Stimulated activated CD4-positive, alpha-beta T cell treated with anti-CD3 and anti-CD28 coated beads, Interleukin-1b, Interleukin-23, amount 100 ng/mL, for 48 hours (primary cell): ENCODE measurements at places on chromosomes 6 and 20.

GRCh38 chr6:10520468-10520867 is 683 bp upstream of the GCNT2 start:
- no peak for DNase-seq

DNA sequence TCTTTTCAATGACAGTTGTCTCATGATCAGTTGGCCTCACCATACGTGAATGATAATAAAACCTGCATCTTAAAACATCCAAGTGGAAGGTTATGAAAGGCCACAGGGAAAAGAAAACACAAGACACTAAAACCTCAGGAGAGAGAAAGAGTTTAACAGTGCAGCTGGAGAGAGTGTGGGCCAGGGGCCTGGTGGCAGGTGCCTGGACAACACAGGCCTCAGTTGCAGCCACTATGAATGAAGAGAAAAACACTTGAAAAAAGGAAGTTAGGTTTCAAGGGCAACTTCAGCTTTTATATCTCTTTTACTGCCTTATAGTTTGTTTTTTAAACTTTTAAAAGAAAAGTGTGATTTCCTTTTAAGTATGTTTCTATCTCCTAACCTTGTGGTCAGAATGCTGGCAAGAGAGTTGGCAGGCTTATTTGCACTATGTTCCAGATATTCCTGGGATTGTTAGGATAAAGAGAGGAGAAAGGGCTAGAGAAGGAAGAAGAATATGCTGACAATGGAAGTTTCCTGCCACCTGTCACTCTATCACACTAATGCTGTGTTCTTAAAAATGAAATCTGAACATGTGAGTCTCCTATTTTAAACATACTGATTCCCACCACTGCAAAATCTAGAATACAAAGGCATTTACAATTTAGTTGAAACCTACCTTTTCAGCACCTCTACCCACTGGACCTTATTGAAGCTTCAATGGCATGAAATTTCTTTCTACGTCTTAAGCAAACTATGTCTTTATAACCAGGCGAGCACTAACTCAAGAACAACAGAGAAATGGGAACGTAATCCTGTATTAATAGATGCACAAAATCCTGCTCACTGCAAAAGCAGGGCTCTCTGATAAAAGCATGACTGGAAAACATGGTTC is 222.4 kb downstream of the CD83 start:
- DNase-seq = no peak

DNA sequence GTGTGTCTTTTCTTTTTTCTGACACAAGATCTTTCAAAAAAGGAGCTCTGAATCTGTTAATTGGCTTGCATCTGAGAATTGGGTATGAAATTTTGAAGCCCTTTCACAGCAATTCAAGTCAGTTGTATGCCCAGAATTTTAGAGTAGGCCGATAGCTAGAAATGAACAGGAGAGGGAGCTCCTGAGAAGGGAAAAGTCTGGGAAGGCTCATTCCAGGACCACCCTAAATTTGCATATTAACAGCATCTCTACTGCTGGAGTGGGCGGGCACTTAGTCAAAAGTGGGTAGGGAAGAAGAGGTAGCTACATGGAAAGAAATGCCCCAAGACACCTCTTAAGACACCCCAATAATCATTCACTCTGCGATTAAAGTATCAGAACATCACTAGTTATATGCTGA is 928.3 kb downstream of the TBC1D32 start:
- no peak for DNase-seq

- DNase-seq = no peak
These were observed 1.2 kb upstream of the PXDC1 start for GRCh38 chr6:3752531-3753227.

DNA sequence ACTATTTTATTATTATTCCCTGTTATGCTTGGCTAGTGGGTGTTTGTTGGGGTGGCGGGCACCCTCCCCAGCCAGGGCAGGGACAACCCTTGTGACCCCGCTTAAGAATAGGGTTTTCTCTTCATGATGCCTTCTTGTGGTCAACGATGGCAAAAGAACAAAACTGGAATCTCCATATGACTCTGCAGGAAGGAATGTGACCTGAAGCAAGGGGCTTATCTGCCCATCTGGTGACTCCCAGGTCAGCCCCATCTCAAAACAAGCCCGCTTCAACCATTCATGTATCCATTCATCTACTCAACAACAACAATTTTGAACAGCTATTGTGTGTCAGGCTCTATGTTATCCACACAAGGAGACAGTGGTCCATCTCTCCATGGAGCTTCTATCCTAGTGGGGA is 30.9 kb upstream of the TGM6 start:
- no peak for DNase-seq

- no peak for DNase-seq
These were observed at the start of gene NKX2-4 for GRCh38 chr20:21397341-21398108. NKX2-4 (minus strand) TSS chr20:21397526; CDS start chr20:21397399, 127 bp downstream.

GRCh38 chr6:37074053-37074827 is 68.8 kb downstream of the FGD2 start:
- DNase-seq = no peak

DNA sequence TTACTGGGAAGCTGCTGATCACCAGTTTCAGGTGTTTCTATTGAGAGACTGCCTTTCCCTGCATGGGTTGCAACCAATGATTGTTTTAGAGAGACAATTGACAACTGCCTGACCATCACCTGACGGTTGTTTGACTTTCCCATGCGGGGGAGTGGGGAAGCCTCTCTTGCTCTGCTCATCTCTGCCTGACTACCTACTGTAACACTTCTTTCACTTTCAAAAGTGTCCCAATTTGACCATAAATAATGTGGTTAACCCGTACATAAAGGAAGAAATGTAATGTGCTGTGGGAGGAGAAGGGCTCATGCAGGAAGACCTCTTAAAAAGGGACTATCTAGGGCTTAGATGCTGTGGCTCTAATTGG is 122.1 kb upstream of the PHACTR1 start:
- no peak for DNase-seq

DNA sequence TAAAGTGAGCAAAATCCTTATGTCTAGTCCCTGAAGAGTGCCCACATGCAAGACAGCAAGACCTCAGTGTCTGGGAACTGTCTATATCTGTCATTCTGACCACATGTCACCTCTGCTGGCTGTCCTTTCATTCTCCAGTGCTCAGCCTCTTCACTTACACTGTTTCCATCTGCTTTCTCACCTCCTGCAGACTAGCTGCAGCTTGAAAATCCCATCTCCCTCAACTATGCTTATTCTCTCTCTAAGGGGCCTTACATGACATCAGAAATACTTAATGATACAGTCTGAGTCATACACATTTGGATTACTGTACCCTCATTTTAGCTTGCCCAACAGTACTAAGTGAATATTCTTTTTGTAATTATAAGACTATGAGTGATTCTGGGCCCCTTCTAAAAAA is 587.8 kb downstream of the EPM2A start:
- no peak for DNase-seq

DNA sequence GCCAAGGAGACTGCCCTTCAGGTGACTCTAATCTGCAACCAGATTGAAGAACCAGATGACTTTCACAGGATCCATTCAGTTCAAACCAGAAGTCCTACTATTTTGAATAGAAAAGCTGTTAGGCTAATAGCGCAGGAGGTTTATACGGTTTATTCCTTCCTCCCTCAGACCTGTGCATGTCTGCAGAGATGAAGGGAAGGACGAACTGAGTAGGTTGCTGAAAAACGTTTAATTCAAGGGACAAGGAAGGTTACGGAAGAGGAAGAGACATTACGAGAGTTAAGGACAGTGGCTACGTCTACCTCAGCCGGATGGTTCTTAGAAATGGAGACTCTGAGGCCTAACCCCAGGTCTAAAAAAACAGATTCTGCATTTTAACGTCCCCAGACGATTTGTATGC is 978 bp downstream of the AURKA start:
- no peak for DNase-seq

DNA sequence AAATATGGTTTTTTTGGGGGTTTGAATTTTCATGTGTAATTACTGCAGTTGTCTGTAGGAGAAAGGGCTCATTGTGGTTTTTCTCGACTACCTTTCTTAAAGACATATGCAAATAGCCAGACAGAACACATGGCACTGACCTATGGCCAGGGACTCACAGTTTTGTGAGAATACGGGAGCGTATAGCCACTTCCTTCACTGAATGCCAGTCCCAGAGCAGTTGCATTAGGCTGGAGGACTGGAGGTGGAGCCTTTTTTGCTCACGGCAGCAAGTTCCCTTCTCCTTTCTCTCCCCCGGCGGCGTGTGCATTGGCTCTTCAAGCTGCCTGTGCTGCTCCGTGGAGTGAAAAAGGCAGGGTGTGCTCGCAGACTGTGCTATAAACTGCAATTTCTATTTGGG is 114.9 kb downstream of the AKAP7 start:
- DNase-seq = peak; percentile 5

GRCh38 chr20:30593572-30593971 is 663.9 kb upstream of the DEFB115 start:
- no peak for DNase-seq

- DNase-seq = no peak
These were observed 794.6 kb downstream of the TFAP2A start for GRCh38 chr6:9620263-9620662.

DNA sequence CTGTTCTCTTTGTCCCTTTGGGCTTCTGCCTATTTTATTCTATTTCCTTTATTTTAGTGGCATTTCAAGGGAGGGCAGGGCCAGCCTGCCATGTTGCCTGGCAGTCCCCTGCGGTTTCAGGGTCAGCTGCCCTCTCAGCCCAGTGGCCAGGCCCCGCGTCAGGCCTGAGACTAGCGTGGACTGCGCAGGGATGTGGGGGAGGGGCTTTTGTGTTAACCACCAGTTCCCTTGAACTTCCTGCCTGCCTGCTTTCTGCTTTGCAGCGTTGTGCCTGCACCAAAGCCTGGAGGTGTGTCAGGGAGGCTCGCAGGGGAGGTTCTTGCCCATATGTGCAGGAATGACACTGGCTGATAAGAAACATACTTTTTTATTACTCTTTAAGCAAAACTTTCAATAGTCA is 157.6 kb downstream of the SLC35B3 start:
- DNase-seq = no peak

DNA sequence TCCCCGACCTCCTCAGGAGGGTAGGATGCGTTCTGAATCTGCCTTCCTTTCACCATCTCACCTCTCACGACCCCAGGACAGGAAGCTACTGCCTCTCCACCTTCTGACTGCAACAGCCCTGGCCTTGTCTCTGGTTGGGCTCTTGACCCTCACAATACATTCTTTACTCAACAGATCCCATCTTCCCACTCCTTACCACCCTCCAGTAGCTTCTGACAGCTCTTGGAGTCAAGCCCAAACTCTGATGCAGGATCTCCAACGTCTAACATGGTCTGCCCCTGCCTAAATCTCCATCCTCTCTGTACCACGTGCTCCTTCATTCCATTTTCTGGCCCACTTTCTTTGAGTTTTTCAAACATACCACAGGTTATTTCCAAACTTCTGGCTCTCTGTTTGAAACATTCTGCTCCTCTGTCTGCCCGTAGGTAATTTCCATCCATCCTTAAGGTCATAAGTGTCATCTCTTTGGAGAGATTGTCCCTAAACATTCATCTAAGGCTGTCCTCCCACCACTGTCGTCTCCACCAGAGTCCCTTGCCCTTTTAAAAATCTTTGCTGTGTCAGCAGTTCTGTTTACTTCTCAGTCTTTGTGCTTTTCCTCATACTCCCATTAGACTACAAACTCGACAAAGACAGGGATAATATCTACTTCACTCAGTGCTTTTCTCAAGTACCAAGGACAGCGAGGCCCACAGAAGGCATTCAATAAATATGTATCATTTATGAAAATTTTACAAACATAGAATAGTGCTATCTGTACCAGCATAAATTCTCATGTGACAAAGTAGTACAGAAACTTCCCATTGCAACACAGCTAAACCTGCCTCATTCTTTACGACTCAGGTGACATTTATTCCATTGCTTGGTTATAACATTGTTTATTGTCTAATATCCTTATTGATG is 73.6 kb downstream of the BCAS1 start:
- DNase-seq = no peak

- no peak for DNase-seq
These were observed 61.7 kb downstream of the RIOK1 start for GRCh38 chr6:7451326-7451725.

DNA sequence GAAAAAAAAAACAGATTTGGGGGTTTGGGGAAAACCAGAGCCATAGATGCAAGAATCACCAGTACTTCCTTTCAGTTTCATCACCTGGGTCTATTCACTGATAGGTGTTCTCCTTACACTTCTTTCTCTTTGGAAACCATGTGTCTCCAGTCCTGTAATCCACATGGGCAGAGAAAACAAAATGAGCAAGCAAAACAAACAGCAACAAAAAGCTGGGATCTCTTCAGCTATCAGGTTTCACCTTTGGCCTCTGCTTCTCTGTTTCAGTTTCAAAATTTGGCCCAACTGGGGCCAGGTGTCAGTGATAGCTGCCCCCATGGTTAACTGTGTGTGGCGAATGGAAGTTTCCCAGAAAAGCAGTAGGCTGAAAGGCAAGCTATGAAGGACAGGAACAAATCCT is 220.0 kb upstream of the THBS2 start:
- DNase-seq = no peak

DNA sequence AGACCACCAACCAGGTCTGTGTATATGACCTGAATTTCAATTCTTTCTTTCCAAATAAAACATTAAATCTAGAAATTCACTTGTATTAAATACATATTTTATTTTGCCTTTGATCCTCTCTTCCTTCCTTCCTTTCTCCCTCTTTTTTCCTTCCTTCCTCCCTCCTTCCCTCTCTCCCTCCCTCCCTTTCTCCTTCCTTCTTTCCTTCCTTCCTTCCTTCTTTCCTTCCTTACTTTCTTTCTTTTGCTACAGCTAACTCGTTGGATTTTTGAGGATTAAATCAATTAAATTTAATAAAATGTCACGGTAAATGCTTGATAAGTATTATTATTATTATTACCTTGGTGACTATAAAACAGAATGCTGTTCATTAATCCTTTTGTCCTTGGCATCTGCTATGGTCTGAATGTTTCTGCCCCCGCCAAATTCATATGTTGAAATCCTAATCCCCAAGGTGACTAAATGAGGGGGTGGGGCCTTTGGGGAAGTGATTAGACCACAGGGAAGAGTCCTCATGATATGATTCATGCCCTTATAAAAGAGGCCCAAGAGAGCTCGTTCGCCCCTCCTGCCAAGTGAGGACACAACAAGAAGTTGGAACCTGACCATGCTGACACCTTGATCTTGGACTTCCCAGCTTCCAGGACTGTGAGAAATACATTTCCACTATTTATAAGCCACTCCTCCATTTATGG is 67.6 kb upstream of the BTBD3 start:
- DNase-seq = no peak

GRCh38 chr20:46194409-46194808 is 76.3 kb downstream of the CD40 start:
- DNase-seq = no peak
